ENCODE measurements at places on chromosomes 6 and 20.

DNA sequence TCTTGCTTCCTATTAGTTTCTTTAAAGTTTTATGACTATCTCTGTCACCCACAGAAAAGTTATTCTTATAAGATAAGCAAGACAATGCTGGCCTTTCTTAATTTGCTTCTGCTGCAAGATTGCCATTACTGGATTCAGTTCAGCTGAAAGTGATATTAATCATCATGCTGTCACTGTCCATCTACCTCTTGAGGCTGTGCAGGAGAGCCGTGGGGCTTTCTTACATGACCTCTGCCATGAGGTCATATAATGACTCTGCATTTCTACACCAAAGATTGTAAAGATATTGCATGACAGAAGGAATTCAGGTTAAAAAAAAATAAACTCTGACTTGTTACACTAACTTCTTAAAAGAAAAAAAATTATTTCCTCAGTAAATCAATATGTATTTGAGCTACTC lies 106.9 kb downstream of the TRDN start:
- DNase-seq: no peak

GRCh38 chr6:113049190-113049589 lies 702.1 kb downstream of the RFPL4B start:
- DNase-seq: no peak

- no peak for DNase-seq
Observed at GRCh38 chr6:110635096-110635495, 158.7 kb upstream of the SLC22A16 start.

DNA sequence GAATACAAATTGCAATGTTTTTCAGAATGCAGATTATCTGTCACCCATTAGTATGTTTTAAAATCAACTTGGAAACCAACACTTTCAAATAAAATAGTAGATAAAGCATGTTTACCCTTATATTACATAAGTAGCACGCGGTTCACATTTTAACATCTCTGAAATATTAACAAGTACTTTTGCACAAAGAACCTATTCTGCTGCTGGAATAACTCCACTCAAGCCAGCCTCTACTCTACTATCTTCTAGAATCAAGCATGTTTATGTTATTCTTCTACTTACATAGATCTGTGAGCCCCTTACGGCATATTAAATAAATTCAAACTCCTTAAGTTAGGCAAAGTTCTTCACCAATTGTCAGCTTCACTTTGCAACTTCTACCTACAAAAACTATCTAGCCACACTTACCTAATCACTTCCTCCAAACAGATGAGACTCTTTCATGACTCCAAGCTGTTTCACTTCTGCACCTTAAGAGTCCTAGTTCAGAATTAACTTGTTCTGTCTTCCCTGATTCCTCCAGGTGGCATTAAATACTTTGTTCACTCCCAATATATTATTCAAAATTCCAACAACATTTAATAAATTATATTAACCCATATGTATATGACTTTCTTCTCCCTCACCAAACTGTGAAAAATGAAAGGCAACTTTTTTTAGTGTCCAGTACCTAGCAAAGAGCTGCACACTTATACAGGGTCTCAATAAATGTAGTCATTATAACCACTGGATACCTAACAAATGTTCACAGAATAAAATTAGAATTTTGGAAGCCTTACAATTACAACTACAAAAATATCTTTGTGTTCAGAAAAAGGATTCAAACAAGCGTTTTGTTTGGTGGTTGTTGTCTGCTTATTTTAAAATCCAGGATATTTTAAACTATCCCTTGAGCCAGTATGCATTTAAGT lies 12.1 kb downstream of the CEP85L start:
- DNase-seq: no peak

DNA sequence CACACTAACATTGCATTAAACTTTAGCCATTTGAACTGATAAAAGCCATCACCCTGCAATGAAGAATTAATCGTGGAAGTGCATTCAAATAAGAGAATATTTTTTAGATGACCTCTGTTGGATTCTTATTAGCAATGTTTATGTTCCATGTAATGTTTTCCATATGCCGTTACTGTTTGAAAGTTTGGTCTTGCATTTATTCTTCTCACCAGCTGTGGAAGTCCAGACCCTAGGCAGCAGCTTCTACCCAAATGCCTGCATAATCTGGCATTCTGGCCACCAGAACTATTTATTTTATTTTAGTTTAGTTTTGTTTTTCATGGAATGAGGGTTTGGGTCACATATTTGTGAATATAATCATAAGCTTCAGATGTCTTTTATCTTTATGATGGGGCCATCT lies 140.4 kb downstream of the SAMD5 start:
- DNase-seq: no peak

DNA sequence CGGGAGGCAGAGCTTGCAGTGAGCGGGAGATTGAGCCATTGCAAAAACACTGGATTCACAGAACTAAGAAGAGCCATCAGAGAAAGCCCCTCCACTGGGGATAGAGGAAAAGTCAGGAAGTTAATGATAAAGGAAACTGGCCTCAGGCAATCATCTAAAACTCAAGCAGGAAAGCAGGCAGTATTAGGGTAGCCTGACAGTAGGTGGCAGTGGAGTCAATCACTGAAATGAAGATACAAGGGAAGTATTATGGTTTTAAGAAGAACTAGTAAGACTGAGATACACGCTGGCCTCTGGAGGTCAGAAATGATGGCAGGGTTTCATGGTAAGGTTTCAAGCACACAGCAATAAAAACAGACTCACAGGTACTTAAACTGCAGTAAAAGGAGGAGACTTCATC lies 578.3 kb downstream of the HACE1 start:
- no peak for DNase-seq

DNA sequence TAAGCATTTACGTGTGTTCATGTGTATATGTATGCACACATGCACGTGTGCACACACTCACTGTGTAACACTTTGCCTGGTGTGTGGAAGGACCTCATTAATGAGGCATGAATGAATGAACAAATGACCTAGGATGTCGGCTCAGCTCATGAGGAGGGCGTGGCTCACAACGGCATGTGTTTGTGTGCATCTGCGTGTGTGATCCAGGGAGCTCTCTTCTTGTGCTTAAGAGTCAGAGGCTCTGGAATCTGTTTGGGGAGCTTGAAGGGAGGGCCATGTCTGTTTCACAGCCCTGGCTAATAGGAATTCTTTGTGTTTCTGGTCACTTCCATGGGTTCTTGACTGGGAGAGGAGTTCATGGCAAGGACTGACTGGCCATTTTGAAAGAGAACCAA lies 32.7 kb downstream of the TOX2 start:
- no peak for DNase-seq

DNA sequence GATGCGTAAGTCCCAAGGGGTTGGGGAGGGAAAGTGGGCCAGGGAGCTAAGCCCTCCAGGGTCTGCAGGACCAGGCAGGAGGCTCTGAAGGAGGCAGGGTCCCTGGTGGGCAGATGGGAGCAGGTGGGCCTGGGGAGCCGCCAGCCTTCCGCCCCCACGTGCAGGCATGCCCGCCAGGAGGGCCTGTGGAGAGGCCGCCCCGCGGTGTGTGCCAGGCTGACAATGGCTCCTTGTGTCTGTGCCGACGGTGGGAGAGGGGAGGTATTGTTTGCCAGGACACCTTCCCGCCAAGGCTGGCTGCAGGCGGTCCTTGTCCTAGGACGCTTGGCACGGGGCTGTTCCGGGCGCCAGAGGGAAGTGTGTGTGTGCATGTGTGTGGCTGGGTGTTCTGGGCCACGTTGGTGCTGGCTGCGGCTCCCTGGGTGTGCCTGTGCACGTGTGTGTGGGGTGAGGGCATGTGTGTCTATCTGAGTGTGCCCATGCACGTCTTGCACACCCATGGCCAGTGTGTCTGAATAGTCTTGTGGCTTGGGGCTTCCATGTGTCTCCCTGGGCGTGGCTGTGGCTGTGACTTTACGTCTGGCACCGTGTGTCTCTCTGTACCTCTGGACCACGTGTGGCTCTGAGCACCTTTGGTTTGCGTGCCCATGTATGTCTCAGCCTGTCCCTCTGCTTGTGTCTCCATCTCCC lies 153.0 kb downstream of the CEBPB start:
- no peak for DNase-seq

DNA sequence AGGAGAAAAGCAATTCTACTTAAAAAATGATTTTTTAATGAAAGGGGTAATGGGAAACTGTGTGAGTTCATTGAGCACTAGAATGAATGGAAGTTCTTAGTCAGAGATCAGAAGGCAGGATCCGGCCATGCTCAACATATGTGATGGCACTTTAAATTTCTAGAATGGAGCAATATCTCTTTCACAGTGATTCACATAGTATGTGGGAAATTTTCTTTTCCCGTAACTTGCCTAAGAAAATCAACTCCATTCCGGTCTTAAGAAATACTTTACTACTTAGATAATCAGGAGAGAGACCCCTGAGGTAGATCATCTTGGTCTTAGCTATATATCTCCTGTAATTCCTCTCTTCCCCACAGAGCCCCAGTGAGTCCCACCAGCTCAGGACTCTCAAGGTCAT lies 131.8 kb downstream of the SCML4 start:
- no peak for DNase-seq

DNA sequence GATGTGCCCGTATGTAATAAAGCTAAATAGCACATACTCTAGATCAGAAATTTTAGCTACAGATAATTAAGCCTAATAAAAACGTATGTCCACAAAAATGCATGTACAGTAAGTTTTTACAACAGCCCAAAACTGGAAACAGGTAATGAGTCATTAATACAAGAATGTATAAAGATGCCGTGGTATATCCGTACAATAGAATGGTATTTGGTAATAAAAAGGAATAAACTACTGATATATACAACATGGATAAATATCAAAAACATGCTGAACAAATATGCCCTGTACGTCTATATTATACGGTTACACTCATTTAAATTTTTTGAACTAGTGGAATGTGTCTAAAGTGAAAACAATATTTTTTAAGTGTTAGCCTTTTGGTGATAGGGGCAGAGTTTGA lies 128.2 kb upstream of the ADGRB3 start:
- DNase-seq: no peak

DNA sequence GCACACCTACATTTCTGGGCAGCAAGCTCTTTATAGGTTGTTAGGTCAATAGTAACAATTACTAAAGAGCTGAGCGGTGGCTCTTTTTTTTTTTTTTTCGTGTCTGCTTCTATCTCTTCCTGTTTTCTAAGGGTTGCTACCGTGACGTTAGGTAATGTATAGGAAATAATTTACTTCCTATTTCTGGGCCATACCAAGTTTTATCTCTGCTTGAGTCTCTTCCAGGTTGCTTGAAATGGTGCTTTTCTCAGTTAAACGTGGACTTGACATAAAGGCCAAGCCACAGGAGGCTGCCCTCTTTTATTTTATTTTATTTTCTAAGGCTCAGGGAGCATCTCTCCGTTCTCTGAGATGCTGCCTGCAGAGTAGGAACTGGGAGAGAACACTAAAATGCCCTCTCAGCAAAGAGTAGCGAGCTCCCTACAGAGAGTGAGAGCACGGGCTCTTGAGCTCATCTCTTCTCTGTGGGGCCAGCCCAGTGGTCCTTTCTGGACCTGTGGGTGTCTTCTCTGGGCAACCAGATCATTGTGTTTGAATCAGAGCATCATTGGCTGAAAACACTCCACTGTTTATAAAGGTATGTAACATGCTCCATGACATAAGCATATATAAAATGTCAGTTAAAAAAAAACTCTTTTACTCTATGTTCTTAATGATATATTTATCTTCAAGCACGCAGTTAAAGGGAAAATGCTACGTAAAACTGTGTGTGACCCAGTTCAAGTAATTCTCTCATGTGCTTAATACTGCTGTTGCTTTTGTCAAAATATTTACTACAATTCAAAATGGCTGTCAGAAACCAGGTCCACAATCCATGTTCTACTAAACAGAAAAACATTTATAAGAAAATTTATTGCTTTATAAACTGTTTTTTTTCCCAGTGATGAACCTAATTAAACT lies at the start of gene ZNF831:
ZNF831 (plus strand) TSS at position 191 of the 900 bp plus-strand sequence. CDS start 27,199 bp downstream, outside the sequence.
- DNase-seq: peak; percentile 56

DNA sequence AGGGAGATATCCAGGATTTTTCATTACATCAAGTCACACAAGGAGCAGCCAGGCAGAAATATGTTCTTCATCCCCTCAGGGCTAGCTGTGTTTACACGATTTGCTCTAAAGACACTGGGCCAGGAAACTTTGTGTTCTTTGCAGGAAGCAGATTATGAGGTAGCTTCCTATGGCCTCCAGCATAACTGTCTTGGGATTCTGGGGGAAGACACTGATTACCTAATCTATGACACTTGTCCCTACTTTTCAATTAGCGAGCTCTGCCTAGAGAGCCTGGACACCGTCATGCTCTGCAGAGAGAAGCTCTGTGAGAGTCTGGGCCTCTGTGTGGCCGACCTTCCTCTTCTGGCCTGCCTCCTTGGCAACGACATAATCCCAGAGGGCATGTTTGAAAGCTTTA lies 11.2 kb downstream of the FAM120B start:
- no peak for DNase-seq

DNA sequence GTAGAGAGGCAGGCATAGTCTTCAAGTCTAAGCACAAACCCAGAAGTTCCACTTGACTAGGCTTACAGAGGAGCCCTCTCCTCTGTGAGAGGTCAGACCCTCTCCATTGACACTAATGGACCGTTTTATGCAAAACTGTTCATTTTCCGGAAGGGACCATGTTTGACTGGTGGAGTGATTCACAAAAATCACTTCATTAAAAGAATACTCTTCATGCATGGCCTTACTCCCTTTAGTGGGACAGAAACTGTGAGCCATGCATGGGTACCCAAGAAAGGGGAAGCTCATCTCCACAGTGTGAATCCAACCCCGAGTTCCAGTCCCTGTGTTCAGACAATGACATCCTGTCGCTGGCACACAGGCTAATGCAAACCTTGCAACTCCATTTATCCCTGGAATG lies 63.2 kb downstream of the OLIG3 start:
- no peak for DNase-seq

GRCh38 chr6:109297406-109298110 lies 84.7 kb downstream of the CD164 start:
- no peak for DNase-seq

- no peak for DNase-seq
Observed at GRCh38 chr20:10560686-10561085, 113.1 kb downstream of the JAG1 start.

GRCh38 chr6:137219664-137220252 lies 573 bp upstream of the IFNGR1 start:
- DNase-seq: no peak

DNA sequence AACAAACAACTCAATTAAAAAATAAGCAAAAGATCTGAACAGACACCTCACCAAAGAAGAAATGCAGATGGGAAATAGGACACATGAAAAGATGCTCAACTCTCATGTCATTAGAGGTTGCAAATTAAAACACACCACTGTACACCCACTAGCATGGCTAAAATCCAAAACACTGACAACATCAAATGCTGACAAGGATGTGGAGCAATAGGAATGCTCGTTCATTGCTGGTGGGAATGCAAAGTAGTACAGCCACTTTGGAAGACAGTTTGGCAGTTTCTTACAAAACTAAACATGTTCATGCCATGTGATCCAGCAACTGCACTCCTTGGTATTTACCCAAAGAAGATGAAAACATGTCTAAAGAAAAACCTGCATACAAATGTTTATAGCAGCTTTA lies 47.2 kb downstream of the CDK19 start:
- DNase-seq: no peak
